ENCODE measurements at places on chromosomes 2 and 18.
A peak's percentile ranks its signal among the peaks of the same experiment; 100 is the strongest.

- DNase-seq, result no peak
Measured at GRCh38 chr2:235773188-235773928, 279.5 kb downstream of the AGAP1 start.

DNA sequence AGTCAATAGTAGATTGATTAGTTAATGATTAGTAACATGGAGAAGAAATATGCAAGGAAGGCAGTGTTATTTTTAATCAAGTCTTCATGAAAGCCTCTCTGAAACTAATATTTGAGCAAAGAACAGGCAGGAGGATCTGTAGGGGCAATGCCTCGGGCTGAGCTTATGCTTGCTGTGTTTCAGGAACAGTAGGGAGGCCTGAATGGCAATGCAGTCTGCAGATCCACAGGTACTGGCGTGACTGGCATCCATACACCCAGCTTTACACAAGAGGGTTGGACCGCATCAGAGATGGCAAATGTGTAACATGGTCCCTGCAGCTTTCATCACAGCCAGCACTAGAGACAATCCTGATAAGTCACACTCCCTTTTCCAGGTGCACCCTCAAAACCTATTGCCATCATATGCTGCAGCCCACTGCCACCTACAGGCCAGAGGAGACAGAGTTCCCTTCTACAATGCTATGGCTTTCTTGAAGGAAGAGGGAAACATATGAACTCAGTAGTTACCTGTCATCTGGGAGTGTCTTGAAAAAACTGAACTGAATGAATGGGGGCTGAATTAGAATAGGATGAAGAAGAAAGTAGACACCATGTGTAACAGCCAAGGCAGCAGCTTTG, 582.4 kb upstream of the RAB6C start:
- DNase-seq, result peak; percentile 15

GRCh38 chr2:201730651-201731285, 32.3 kb upstream of the MPP4 start:
- DNase-seq, result no peak

DNA sequence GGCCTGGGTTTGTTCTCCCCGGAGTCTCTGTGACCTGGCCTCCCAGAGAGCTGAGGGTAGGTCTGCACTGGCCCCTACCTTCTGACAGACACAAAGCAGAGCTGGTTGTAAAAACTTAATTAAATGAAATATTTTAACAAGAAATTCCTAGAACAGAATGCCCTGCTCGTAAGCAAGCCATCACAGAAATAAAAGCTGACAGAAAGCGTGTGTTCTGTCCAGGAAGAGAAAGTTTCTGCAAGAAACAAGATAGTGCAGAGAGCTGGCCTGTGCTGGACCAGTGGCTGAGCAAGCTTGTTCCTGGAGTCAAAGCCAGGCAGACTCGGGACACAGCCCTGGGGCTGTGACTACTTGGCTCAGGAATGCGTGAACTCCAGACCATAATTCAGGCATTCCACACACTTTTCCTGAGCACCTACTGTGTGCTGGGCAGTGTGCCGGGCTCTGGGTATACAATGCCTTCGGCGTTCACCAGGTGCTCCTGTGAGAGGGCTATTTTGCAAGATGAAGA, 51.6 kb downstream of the APOB start:
- no peak for DNase-seq

GRCh38 chr2:177275040-177275742, 10.7 kb upstream of the NFE2L2 start:
- no peak for DNase-seq
